ENCODE measurements at places on chromosomes 3 and 15.

DNA sequence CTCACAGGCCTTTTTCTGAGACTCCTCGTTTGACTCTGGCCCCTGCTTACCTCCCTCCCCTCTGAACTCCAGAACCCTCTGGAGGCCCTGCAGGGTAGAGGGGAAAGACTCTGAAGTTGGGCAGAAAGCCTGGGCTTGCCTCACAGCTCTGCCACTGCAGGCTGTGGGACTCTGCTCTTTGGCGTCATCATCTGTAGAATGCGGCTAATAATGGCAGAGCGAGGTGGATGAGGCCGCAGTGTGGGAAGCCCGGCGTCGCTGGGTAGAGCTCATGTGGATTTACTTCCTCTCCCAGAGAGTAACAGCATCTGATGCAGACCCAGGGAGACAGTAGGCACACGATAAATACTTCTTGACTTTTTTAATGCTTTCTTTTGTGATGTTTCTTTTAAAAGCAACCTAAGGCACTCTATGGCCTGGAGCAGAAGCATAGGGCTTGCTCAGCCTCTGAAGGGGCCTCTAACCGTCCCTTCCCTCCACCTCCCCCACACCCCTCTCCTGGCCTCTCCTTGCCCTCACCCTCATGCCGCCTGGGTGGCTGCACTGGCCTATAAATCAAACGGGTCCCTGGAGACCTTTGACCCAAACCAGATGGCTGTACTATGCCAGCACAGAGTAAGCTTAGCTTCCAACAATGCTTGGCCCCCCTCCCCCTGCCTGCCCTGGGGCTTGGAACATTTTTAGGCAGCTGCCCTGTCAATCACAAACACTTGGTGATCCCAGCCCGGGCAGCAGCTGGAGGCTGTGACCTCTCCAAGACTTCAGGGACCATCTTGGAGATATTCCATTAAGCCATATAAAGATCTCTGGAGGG, 32.9 kb downstream of the SPSB4 start:
- DNase-seq = no peak

GRCh38 chr15:90315278-90315982, 36.7 kb upstream of the ZNF774 start:
- peak; percentile 76 for DNase-seq

DNA sequence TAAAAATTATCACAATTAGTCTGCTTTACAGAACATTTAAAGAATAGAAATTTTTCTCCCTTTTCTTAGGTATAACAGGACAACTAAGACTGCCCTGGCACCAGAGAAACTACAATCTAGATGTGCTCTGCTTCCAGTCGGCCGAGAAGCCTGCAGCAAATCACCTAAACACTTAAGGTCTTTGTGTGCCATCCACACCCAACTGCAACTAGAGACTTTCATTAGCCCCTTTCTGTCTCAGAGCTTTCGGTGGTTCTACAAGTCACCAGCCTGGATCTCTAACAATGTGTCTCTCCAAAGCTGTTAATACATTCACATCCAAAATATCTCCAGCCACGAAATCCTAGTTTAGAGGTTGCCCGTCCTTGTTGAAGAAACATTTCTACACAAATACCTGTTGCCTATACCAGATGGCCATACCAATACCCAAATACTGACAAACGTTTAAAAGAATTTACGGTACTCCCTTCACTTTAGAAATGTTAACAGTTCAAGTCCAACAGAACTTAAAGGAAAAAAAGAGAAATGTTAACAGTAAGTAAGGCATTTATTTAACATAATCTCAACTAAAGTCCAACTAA, 6.7 kb downstream of the PRC1 start:
- DNase-seq = no peak

DNA sequence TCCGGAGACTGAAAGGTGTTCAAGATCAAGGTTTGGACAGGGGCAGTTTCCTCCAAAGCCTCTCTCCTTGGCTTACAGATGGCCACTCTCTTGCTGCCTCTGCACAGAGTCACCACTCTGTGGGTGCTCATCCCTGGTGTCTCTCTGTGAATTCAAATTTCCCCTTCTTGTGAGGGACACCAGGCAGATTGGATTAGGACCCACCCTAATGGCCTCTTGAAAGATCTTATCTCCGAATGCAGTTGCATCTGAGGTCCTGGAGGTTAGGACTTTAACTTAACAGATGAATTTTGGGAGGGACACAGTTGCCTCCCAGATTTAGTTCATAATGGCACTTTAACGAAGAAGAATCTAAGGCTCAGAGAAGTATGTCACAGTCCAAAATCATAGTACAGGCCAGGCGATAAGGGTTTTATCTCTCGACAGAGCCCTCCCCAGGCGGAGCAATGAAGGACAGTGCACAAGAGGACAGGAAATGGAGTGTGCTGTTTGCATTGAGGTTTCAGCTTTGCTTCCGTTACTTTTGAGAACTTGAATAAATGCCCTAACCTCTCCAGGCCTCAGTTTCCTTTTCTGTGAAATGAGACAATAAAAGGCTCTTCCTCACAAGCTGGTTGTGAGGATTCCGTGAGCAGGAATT, 38.9 kb upstream of the KIF23 start:
- DNase-seq = no peak

GRCh38 chr15:53115563-53115962, 325.4 kb upstream of the ONECUT1 start:
- no peak for DNase-seq

DNA sequence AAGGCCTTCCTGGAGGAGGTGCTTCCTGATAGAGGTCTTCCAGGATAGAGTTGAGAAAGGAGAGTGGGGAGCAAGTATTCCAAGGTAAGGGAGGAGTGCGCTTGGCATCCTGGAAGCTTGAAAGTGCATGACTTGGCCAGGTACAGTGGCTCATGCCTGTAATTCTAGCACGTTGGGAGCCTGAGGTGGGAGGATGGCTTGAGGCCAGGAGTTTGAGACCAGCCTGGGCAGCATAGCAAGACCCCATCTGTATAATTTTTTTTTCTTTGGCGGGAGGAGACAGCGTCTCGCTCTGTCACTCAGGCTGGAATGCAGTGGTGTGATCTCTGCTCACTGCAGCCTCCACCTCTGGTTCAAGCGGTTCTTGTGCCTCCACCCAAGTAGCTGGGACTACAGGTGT, 19.2 kb upstream of the MORF4L1 start:
- DNase-seq = no peak

DNA sequence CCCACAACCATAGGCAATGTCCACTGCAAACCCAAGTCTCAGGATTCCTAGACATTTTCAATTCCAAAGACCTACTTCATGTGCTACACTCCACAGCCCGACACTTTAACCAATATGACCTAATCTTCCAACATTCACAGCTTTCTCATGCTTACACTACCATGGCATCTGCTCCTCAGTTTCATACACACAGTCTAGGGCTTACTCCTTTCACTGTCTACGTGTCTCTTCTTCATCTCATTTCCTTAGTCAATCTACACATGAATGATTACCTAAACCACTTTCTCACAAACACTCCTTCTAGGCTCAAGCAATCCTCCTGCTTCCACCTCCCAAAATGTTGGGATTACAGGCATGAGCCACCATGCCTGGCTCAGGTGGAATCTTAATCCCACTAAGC, 106.3 kb downstream of the STAG1 start:
- no peak for DNase-seq

DNA sequence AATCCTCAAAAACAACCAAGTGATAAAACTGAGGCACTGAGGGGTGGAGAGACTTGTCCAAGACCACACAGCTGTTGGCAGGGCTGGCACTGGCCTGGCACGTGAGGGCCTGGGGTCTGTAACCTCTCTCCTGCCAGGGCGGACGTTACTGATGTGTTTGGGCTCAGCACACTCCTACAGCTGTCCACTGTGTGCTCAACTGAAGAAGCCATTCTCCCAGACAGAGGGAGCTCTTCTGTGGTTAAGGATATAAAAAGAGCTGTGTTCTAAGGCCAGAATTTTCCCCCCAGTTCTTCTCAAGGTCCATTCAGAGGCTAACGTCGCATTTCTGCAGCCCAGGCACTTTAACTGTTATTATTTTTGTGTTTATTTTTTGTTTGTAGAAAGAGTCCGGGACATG, 429.0 kb upstream of the ATP11B start:
- no peak for DNase-seq

GRCh38 chr15:86377914-86378313, 298.2 kb downstream of the AGBL1 start:
- no peak for DNase-seq

GRCh38 chr15:50176869-50177268, 5.1 kb upstream of the SLC27A2 start:
- no peak for DNase-seq

DNA sequence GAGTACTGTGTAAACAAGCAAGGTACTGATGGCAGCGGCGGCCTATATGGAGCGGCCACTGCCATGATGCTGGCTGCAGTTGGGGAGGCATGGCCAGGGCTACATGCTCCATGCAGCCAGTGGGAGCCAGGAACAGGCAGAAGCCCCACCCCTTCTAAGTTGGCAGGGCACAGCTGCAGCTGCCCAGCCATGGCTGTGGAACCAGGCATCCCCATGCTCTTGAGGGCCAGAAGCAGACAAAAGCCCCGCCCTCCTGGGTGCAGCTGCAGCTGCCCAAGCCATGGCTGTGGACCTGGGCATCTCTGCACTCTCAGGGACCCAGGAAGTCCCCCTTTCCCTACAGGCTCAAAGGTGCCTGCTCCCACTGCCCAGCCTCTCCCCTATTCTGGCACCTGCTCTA, 150.9 kb downstream of the FMN1 start:
- DNase-seq = no peak

DNA sequence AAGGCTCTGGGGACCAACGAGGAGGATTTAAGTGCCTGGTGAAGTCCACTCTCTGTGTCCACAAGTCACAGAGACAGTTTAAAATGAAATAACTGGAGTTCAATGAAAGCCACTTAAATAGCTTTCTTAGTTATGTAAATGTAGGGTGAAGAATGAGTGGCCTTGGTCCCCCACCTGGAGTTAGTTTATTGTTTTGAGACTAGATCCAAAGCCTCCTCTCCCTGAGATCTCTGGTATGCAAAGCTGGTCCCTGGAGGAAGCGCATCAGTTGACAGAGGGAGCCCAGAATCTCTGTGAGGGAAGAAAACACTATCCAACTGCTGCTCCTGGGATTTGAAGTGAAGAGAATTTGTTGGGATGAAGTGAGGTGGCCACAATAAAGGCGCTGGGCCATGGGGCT, 40.5 kb downstream of the EXOG start:
- no peak for DNase-seq

- no peak for DNase-seq
Observed at GRCh38 chr3:36312351-36312750, 68.0 kb upstream of the STAC start.

DNA sequence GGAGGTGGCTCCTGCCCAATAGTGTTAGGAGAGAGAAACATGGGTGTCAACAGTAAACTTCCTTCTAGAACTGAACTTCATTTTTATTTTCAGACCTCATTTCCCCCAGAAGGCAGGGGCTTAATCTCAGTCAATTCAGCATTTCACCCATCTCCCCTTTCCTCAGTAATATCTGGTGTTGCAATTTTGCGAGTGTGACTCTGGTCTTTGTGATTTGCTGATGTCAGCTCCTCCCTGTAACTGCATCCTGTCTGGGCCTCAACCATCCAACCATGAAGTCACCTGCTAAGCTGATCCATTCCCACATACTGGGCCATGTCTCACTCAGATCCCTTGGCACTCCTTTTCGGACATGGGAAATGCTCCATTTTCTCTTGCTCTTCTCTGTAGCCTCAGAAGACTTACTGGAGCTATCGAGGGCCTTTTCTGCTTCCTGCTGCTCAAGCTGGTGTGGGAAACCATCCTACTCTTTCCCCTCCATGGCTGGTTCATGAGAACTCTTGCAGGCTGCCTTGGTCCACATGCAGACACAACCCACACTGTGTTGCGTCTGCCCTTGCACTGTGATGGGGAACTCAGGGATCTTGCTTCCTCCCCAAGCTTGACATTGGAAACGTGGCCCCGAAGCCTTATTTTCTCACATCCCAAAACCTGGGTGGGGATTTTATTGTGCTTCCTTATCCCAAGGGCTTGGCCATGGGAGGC, 24.6 kb downstream of the CCR4 start:
- no peak for DNase-seq

GRCh38 chr3:171777596-171777995, 32.7 kb downstream of the PLD1 start:
- DNase-seq = no peak

DNA sequence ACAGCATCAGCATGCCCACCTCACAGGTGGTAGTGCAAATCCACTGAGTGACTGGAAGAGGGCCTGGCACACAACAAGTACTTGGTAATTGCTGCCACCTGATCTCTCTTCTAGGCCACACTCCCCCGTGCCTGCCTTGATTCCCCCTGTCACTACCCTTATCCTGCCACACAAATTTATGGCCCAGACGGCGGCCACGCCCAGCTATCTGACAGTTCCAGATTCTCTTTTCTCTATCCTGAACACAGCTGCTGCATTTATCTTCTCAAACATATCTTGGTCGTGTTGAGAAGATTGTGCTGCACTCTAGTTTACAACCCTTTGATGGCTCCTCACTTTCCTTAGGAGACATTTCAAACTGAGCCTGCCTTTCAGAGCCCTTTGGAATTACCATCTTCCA, 585.2 kb downstream of the NTRK3 start:
- no peak for DNase-seq

GRCh38 chr3:11568503-11569155, 75.1 kb downstream of the VGLL4 start:
- DNase-seq = peak; percentile 96

DNA sequence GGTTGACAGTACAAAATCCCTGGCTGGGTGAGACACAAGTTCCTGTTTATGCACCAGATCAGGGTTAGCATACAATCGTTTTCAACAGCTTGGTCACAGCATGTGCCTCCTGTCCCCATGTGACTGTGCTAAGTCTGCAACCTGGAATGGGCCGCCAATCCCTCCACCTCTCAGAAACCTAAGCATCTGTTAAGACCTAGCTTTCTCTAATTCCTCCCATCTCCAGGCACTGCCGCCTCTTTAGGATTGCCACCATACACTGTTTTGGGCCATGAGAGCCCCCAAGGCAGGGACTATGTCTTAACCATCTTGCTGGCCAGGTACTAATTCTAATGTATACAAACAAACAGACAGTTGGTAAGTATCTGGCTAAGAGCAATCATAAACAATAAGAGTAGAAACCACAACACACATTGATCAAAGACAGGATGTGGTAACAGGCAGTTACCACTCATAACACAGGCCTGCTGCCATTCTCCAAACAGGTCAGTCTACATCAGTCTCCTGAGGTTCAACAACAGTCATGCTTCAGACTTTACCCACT, 25.6 kb downstream of the SEC22C start:
- no peak for DNase-seq

GRCh38 chr15:78208341-78208844, 26.0 kb downstream of the ACSBG1 start:
- DNase-seq = no peak

- DNase-seq = no peak
Observed at GRCh38 chr3:156635973-156636372, 38.4 kb upstream of the TIPARP start.

DNA sequence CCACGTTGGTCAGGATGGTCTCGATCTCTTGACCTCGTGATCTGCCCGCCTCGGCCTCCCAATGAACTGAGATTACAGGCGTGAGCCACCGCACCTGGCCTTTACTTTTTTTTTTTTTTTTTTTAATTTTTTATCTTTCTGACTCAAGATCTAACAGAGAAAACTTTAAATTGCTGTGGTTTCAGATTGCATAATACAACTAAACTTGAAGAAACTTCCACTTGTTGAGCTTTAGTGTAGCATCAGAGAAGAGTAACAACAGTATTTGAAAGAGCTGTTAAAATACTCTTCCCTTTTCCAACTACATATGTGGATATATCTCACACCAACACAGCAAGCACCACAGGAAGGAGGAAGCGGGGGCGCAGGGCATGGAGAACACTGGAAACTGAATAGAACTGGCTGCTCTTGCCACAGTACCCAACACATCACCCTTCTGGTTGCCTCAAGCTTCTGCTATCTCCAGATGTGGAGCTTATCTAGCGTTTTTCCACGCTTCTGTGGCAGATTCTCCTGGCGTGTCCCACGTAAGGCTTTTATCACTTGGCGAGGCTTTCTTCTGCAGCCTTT, 45.4 kb downstream of the MAP6D1 start:
- no peak for DNase-seq

Measured in AG08395 (cell line).